HuH-7.5 (cell line): ENCODE measurements at places on chromosomes 1 and 21.

DNA sequence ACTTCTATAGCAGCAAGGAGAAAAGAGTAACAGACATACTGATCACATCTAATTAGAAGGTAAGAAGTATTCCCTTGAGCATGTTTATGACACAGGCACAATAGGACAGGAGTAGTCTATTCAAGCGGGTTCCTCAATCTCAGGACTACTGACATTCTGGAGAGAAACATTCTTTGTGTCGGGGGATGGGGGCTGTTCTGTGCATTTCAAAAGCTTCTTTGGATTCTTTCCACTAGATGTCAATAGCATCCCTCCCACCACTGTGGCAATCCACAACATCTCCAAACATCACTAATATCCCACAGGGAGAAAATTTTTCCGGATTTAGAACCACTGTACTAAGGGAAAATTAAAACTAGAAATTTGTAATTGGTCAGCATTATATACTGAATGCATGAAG, 56.9 kb downstream of the ADAMTS5 start:
- no peak for DNase-seq

GRCh38 chr1:97816927-97817326, 103.9 kb downstream of the DPYD start:
- no peak for DNase-seq

DNA sequence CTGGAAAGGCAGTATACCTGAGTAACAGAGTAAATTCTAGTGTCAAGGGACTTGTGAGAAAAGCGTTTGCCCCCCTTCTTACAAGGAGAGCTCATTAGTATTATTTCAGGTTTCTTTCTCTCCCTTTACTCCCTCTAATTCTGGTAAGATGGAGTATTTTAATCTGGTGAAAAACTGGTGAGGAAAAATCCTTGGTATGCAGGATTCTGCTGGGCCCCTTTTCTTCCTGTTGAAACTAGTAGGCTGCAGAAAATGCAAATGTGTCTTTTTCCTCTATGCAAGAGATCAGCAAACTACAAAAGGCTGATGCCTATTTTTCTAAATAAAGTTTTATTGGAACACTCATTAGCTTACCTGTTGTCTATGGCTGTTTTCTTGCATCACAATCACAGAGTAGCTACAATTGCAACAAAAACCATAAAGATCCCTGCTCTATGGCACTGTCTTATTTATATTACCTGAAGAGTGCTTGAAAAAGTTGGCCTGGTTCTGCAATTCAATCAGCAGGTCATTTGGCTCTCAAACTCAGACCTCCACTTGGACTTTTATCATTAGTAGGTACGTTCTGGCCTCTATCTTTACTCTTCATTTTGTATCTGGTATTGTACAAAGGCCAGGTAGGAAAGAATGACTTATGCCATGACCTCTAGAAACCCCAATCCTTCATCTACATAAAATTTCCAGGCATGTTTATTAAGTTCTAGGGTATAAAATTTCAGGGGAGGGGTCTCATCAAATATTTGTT, 109.6 kb downstream of the AKT3 start:
- DNase-seq: no peak

- DNase-seq: no peak
Measured at GRCh38 chr1:222910699-222911098, 95.9 kb downstream of the DISP1 start.

GRCh38 chr1:53413175-53414001, 45.8 kb upstream of the DMRTB1 start:
- DNase-seq: no peak

DNA sequence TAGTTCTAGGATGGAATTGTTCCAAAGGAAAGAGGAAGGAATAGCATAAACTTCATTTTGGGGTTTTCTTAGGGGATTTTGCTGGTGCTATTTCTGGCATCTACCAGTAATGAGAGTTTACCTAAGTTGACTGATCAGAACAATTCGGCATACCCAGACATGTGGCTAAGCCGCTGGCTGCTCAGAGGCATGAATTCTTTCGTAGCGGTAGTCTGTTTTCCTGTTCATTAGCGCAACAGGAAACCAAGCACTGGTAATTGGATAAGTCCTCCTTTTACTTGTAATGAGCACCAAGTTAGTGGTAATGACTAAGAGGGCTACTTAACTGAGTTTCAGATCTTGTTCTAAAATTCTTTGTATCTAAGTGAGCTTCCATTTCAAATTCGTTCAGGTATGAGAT, 38.6 kb downstream of the C21orf91 start:
- DNase-seq: no peak
